H7 (cell line): ENCODE measurements at places on chromosomes 2 and 18.

DNA sequence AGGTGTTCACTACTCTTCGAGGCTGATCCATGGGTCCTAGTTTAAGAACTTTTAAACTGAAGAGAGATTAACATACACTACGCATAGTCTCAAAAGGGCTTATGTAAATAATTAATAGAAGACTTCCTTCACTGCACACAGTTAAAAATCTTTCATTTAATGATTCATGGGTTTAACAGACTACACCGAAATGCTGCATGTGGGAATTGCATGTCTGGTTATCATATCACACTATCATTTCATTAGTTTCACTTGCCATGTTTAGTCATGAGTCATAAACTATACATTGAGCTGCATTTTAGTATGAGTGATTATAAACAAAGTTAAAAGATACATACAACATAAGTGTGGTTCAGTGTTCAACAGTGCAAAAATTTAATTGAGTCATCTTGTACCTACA lies 31.2 kb downstream of the GLS start:
- DNase-seq: no peak

DNA sequence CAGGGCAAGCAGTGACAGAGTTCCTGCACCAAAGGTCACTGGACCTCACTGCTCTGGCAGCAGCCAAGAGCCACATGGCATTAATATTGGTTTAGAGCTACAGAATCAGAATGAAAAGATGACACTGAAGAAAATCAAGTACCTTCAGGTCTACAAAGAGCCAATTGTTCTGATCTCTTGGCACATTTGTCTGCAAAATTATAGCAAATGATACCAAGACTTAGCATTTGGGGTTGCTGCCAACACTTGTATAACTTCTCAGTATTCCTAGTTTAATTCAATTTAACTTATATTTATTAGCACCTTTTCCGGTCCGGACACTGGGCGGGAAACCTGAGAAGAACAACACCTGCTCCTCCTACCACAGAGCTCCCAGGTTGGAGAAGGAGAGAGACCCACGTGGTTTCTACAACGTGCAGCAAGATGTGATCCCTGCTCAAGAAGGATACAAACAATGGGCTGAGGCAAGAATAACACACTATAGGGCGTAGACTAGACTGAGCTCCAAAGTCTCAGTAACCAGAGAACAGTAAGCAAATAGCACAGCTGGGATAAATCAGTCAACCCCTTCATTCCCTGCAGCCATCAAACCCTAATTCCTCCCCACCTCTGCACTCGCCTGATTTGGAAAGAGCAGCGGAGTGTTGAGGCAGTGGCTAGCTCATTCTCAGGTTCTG lies 2.4 kb downstream of the LRRC30 start:
- no peak for DNase-seq

DNA sequence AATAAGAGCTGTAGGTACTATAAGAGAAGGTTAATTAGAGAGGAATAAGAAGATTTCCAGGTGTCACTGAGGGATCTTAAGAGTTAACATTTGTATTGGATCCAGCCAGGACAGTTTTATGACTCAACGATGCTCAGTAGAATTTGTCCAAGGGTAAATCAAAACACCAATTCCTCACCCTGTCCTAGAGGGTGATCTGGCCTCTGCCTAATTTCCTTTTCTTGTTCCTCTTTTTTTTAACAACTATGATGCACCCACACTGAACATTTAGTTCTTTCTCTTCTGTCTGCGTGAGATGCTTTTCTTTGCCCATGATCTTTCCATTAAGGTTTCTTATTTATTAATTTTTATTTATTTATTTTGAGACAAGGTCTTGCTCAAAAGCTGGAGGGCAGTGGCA lies 92.0 kb downstream of the PMS1 start:
- DNase-seq: no peak

GRCh38 chr2:1976728-1977416 lies 232.6 kb upstream of the PXDN start:
- DNase-seq: no peak

DNA sequence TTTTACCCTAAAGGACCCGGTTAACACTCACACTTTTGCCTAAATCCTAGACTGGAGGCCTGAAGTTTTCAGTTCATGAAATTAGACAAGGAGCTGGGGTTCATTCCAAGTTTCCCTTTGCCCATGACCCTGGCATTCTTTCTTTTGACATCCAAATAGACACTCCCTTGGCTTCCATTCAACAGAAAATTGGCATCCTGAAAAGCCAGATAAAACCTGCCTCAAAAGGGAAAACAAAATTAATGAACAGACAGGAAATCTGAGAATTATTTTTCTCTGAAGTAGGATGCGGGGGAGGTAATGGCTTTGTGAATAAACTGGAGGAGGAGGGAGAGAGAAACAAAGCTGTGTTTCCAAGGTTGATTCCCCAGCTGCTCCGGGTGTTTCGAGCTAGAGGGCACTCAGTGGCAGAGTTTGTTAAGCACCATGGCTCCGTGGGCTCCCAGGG lies 41.0 kb downstream of the SPP2 start:
- DNase-seq: peak; percentile 19

DNA sequence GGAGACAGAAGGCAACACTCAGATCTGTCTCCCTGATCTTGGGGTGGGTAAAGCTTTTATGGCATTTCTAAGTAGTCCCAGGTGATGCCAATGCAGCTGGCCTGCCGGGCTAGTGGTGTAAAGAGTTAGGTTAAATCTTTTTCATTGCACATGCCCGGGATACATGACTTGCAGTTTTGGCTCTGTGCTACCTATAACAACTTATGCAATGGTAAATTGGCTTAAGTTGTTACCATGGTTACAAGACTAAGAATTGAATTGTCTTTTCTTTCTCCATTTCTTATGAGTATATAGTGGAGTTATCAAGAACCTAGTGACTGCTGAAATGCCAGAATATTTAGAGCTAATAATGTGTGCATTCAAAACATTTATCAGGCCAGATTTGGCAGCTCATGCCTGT lies 5.3 kb upstream of the FAM110C start:
- no peak for DNase-seq

GRCh38 chr18:29154196-29154757 lies 977.3 kb upstream of the CDH2 start:
- DNase-seq: no peak

- DNase-seq: no peak
These were observed 31.7 kb downstream of the SULT1C2 start for GRCh38 chr2:108320326-108320922.

- no peak for DNase-seq
These were observed 155.6 kb upstream of the LYPD1 start for GRCh38 chr2:132825601-132826000.

DNA sequence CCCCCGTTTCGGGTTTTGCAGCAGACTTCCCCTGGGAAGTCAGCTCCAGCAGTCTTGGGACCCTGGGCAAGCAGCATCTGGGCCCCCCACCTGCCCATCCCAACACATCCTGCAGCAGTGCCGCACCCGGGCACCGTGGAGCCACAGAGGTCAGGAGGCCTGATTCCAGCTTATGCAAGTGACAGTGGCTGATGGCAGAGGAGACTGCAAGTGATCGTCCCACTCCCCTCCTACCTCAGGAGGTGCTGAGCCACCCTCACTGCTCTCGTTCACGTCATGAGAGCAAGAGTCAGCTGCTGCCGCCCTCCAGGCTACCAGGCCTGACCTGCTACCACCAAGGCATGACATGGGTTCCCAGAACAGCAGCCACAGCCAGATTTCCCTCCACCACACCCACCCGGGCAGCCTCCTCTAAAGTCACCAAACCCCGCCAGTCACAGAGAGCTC lies 18.2 kb downstream of the COX7A2L start:
- peak; percentile 24 for DNase-seq

GRCh38 chr2:157256626-157257025 lies 879 bp upstream of the GALNT5 start:
- DNase-seq: no peak

GRCh38 chr2:205701509-205701908 lies 19.2 kb downstream of the NRP2 start:
- no peak for DNase-seq

DNA sequence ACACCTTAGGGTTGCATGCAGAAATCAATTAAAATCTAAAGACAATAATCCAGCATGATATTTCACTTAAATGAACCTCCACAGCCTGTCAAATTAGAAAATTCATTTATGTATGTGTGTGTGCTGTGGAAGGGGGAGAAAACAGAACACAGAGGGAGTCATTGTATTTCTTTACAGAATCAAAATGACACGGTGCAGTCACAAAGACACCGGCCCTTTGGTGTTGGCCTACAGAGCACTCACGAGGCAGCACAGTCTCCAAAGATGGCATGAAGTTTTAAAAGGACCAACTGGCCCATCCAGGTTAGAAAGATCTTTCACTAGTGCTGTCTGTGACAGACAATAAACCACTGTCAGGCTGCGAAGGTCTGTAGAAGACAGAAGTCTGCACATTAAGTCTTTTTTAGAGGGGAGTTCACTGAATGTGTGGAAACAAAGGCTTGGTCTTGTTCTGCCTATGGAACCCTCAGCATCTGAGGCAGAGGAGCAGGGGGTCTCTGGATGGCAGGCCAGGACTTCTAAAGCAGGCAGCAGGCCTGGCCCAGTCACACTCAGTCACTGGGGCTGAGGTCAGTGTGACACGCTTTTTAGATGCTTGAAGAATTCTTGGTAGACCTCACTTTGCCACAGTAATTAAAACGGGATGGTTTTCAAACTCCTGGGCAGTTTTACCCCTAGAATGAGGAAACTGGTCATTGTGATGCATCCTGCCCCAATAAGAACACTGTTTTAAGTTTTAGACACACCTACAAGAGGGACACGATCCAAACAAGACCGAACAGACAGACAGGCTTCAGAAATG lies 184.9 kb downstream of the AFF3 start:
- no peak for DNase-seq

DNA sequence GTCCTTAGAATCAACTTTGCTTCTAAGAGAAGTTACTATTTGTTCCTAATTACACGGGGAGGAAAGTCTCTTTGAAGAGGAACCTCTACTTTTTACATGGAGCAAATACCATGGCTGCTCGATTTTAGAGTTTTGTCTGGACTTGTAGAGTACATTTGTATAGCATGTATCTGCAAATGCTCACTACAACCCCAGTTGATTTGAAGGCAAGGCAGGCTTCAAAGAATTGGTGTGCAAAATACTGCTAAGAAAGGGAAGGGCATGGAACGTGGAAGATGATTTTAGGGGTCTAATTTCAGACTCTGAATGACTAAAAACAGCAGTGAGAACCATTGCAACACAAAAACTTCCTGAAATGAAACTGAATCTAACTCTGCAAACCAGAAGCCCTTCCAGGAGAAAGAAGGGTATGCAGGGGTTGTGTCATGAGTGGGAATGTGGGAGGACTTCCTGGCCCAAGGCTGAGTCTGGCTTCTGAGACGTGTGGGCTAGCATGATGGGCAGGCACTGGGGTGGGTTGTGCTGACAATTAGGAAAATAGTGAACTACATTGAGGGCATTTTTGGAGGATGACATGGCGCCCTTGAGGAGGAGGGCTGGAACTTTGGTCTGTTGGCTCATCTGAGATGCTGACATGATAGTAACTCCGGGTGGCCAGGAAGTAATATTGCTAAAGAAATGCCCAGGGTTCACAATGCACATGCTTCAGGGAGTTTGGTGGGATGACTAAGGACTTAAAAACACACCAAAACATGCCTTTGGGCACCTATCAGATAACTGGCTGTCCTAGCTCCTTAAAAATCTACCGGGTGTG lies 18.9 kb upstream of the IL1R2 start:
- DNase-seq: no peak

DNA sequence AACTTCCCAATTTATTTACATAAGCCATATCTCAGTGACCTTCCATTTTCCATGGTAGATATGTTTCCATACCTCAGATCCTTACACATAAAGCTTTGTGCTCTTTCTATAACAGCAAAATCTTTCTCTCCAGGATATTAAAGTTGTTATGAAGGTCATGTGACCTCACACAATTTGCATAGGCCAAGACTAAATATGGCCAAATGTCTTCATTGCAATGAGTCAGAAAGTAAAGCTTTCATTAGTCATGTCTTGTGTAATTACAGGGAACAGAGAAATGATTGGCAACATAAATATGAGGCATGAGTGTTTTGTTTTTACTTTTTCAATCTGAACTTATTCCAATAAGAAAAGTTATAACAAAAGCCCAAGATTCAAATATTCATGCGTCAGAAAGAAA lies 243.5 kb downstream of the ASXL3 start:
- DNase-seq: no peak

DNA sequence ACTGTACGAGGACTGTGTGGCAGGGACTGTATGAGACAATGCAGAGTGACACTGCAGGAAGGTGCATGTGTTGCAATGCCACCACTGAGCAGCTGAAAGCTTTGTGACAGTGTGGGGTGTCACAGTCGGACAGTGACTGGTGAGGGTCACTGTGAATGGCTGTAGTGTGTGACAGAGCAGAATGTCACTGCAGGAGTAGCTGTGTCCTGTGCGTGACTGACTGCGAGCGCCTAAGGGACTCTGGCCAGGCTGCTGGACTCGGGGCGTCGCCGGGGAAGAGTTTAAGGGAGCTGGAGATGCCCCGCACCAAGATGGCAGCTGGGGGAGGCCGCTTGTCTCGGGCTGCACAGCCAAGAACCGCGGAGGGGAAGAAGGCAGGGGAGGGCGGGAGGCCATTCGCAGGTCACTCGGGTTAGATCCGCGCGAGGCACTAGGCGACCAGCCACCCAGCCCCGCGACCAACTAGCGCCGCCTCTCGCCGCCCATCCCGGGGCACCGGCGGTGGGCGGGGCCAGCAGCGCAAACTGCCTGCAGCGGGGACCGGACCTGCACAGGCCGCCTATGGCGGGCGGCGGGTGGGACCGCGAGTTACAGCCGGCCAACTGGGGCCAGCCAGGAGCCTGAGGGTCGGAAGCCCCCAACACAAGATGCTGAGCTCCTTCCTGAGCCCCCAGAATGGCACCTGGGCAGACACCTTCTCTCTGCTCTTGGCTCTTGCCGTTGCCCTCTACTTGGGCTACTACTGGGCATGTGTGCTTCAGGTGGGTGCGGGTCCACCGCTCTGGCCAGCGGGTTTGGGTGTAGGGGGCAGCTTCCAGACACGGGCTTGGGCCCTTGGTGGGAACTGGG lies at the start of gene ABHD1:
Gene ABHD1 (plus strand): TSS at position 514 of the 849 bp plus-strand sequence. CDS start 134 bp downstream, at position 648.
- peak; percentile 94 for DNase-seq

- DNase-seq: no peak
These were observed 33.9 kb upstream of the ATIC start for GRCh38 chr2:215277944-215278343.

- DNase-seq: no peak
These were observed 783.7 kb upstream of the SOX11 start for GRCh38 chr2:4908461-4908860.

DNA sequence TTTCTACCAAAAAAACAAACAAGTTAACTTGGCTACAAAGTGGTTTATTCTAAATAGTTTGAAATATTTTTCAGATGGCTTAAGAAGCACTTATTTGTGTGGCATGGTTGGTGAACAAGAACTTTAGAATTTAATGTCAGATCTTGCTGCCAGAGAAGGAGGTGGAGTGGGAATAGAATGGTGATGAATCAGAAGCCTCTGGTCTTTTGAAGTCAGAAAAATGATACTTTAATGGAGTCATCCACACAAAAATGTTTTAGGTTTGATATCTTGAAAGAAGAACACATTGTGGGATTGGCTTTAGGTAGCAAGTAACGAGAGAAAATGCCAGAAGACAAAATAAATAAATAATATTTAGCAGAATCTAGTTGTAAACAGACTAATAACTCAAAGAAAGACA lies 243.1 kb upstream of the FANCL start:
- no peak for DNase-seq
